ENCODE measurements at places on chromosomes 16 and 17.

- DNase-seq, result peak; percentile 59
These were observed at the start of gene MPHOSPH6 for GRCh38 chr16:82169861-82170845. Gene MPHOSPH6 (minus strand): TSS chr16:82170224. CDS start chr16:82170175, 49 bp downstream.

GRCh38 chr17:47270946-47271705, 17.5 kb downstream of the ITGB3 start:
- DNase-seq, result no peak

- peak; percentile 3 for DNase-seq
These were observed 6.4 kb upstream of the GGT6 start for GRCh38 chr17:4566785-4567184.

- DNase-seq, result no peak
These were observed 17.7 kb downstream of the C16orf82 start for GRCh38 chr16:27084307-27085028.
